Esophagus squamous epithelium (tissue), 5 donors: ENCODE measurements at places on chromosomes 5 and 9.

DNA sequence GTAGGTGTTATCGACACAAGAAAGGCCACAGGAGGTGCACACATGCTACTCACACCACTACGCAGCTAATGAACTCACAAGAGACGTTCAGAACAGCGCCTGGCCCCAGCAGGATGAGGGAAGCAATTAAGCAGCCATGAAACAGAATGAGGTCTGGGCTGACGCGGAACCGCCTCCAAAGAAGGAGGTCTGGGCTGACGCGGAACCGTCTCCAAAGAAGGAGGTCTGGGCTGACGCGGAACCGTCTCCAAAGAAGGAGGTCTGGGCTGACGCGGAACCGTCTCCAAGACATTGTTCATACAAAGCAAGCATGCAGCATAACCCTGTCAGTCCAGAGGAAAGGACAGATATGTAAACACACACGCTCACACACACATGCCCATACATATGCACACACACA is 63.2 kb upstream of the ZNF354A start:
- DNase-seq: no peak

- no peak for DNase-seq
Measured at GRCh38 chr5:10546186-10546585, 17.7 kb upstream of the ANKRD33B start.

DNA sequence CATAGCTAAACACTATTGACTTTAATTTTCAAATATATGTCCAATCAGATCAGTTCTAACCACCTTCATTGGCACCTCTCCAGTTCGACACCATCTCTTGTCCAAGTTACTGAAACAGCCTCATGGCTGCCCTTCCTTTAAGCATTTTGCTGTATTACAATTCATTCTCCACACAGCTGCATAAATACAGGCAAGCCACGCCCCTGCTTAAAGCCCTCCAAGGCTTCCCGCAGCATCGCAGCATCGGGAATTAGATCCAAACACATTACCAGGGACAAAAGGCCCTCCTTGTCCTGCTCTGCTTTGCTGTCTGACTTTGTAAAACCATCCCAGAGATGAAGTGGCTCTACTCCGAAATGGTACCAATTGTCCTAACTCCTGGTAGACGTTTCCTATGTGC is 75.1 kb upstream of the RAI14 start:
- DNase-seq: no peak

DNA sequence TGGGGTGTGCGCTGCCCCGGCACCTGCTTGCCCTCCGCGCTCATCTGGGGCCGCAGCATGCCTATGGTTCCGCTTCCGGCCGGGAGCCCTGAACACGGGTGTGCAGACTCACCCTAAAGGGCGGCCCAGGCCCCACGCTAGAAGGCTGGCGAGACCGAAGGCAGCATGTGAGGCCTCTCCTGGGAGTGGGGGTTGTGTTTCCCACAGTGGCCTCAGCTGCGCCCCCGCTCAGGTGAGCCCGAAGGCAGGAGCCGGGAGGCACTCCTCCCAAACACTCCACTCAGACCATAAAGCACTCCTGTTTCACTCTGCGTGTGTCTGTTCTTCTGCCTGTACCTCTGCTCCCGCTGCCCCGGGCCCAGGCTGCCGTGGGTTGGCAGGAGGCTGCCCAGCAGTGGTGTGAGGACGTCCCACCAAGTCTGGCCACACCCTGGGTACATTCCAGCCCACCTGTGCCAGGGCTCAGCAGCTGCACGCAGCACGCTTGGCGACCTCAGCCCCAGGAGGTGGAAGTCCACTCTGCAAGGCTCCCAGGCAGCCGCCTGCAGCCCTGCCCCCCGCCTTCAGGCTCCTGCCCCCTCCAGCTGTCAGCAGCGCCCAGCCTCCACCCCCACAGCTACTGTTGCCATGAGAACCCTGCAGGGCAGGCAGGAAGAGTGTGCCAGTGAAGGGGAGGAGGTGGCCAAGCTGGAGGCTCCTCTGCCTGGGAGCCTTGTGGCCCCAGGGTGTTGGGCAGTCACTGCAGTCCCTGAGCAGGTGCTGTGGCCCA is 1.2 kb upstream of the AJM1 start:
- no peak for DNase-seq

- DNase-seq: no peak
Measured at GRCh38 chr9:92095236-92095635, 20.0 kb downstream of the SPTLC1 start.

DNA sequence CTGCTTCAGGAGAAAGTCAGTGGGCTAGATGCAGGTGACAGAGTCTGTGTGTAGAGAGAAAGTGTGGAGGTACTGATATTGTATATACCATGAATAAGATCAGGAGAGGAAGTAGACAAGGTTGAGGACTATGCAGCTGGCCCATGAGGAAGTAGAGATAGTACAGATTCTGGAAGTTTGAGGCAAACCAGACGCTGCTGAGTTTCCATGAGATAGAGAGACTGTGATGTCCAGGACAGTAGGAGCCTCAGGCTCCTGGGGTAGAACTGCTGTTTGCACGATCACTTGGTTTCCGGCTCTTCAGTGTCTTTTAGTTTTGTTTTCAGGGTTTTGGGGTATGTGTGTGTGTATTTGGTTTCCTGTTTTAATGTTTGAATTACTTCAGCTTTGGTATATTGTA is 13.6 kb downstream of the OTULINL start:
- no peak for DNase-seq

DNA sequence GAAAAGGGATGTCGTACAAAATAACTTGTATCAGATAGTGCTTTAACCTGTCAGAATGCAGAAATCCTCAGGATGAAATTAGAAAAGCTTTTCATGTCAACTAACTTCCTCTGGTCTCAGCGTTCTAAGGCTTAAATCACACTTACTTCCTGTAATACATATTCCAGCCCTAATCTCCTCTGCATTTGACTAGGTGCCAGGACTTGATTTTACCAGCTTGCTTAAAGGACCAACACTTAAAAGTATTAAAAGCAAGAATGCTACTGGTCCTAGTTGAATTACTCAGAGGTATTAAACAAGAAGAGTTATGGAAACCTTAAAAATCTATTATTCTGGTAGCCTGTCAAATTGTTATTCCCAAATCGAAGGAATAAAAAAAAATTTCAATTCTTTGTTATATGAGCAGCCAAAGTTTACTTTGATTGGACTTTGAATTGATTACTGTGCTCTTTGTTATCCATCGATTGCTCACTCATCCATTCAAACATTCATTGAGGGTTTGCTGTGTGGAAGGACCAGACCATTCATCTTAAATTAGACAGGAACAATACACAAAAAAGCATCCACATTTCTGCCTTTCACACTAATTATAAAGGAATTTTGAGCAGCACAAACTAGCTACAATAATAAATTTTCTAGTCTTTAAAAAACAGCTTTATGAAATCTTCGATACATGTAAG is 108.7 kb downstream of the MUSK start:
- DNase-seq: no peak

GRCh38 chr5:72541501-72542225 is 34.5 kb upstream of the ZNF366 start:
- no peak for DNase-seq

- no peak for DNase-seq
Measured at GRCh38 chr9:112286926-112287325, 46.5 kb downstream of the PTBP3 start.

DNA sequence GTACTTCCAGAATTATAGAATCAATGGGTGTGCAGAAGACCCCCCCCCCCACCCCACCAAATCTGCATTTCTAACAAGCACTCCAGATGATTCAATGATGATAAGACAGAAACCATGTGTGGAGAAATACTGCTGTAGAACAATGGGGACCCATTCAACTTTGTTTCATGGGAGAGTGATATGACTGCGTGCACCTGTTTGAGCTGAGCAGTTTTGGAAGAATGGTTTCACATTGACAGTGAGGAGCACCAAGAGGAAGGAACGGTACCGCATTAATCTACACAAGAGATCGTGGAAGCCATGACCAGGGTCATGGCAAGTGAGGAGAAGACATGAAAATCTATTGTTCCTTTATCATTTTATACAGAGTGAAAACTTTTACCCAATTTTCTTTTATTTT is 202.7 kb downstream of the CD180 start:
- DNase-seq: no peak

GRCh38 chr9:38043931-38044623 is 24.9 kb downstream of the SHB start:
- no peak for DNase-seq

DNA sequence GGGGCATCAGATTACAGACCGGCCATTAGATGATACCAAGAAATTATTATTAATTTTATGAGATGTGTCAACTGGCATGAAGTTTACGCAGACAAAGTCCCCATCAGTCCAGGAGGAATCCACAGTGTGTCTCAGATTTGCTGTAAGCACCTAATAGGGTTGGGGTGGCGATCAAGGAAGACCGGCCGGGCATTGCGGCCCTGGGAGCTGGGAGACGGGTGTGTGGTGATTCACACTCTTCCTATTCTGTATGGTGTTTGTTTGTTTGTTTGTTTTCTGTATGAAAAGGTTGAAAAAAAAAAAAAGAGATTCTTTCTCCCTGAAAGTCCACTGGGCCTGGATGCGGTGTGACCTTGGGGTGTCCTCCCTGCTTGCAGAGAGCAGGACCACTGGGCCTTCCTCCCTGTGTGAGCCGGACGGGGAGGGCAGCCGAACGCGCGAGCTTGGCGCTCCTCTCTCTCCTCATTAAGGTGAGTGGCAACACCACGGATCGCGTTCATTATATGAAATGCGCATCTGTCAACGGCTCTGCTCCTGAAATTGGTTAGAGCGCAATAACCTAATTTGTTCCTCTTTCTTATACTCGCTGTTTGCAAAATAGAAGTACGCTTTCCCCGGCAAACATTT is 15.1 kb downstream of the RASGEF1C start:
- no peak for DNase-seq

GRCh38 chr5:142360607-142361120 is 35.8 kb upstream of the SPRY4 start:
- DNase-seq: no peak

DNA sequence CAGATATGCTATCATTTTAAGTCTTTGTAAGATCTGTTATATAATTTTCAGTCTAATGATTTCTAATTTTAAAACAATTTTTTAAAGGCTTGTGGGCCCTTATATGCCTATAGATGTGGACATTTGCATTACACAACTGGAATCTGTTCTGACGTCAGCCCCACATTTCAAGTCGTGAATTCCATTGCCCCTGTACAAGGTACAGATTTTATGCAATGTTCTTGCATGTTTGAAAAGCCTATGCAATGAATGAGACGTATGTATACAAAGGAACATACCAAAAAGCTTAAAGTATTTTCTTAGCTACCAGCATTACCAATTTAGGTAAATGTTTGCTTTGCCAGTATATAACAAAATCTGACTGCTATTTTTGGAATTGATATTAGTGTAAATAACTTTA is 77.2 kb downstream of the ITGA1 start:
- no peak for DNase-seq

- no peak for DNase-seq
Measured at GRCh38 chr9:76725011-76725546, 39.2 kb upstream of the PCA3 start.

- no peak for DNase-seq
Measured at GRCh38 chr9:98811051-98811650, 3.7 kb downstream of the GALNT12 start.

DNA sequence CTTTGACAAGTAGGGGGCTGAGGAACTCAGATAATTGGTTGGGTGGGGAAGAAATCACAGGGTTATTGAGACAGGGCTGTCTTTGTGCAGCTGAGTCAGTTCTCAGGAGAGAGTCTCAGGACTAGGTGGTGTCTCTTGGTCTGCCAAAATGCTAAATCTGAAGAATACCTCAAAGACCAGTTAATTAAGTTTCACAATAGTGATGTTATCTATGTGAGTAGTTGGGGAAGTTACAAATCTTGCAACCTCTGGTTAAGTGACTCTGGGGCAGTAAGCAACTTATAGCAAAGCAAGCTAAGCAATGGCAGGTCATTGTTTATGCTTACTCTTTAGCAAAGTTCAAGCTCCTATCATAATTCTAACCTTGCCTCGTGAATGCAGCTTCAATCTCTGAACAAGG is 53.6 kb downstream of the GIN1 start:
- DNase-seq: no peak

- DNase-seq: no peak
Measured at GRCh38 chr9:123093141-123093540, 59.7 kb downstream of the GPR21 start.

GRCh38 chr5:142684508-142685041 is 1.3 kb downstream of the FGF1 start:
- DNase-seq: no peak

GRCh38 chr5:16595881-16596580 is 20.8 kb downstream of the RETREG1 start:
- DNase-seq: no peak

DNA sequence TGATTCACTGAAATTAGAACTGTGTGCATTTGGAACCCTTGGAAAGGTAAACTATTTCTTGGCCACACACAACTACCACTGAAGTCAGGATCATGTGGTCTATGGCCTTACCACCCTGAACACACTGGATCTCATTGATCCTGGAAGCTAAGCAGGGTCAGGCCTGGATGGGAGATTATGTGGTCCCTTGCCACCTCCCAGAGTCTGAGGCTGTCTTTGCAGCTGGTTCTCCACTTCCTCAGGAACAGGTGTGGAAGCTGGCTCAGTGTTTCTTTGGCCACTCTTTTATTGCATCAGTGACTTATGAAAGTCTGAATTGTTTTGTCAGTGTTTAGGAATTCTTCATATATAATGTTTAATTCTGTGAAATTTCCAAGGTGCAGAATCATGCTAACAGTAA is 89.2 kb downstream of the TEK start:
- no peak for DNase-seq

DNA sequence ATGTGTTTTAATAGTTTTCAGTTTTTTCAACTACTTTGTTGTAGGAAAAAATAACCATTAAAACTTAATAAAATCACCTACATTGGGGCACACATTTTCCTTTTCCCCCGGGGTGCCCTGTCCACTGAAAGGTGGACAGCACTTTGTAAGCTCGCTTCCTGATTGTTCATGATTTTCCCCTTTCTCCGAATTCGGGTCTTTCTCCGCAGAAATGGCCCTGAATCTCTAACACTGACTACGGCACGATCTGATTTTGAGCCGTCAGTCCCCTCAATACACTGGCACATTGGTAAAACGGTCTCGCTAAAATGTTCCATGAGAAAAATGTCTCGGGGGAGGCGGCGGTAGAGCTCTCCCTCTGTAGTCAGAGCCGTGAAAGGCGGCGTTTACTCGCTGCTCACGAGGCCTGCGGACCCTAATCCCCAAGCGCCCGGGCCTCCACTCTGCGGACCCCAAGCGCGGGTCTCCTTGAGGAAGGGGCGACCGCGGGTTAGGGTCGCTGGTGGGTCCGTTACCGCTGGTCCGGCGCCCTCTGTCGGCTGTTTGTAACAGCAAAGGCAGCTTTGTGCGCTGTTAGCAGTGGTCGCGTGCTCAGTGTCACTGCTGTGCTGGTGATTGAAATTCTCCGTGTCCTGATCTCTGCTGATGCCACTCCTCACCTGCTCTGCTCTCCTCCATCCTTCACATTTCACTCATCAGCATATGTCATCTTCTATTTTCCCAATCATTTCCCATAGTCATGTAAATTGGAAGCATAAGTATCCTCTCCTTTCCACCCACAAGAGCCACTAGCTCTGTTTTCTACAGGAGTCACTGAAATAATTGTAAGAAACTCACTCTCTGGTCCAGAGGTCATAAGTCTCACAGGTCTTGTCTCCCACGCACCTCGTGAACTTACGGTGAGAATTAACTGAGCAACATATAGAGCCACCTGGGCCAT is 10.8 kb upstream of the IFNA2 start:
- no peak for DNase-seq

- DNase-seq: no peak
Measured at GRCh38 chr5:31096238-31096865, 97.1 kb upstream of the CDH6 start.

GRCh38 chr5:107483231-107484024 is 187.3 kb downstream of the EFNA5 start:
- no peak for DNase-seq
